ENCODE measurements at places on chromosomes 4 and X.

- DNase-seq, result no peak
These were observed 5.7 kb downstream of the PITX2 start for GRCh38 chr4:110617075-110617640.

- no peak for DNase-seq
These were observed 36.5 kb downstream of the SEC24D start for GRCh38 chr4:118799231-118799942.

- DNase-seq, result no peak
These were observed 36.0 kb downstream of the P2RY8 start for GRCh38 chrX:1500701-1501624.

DNA sequence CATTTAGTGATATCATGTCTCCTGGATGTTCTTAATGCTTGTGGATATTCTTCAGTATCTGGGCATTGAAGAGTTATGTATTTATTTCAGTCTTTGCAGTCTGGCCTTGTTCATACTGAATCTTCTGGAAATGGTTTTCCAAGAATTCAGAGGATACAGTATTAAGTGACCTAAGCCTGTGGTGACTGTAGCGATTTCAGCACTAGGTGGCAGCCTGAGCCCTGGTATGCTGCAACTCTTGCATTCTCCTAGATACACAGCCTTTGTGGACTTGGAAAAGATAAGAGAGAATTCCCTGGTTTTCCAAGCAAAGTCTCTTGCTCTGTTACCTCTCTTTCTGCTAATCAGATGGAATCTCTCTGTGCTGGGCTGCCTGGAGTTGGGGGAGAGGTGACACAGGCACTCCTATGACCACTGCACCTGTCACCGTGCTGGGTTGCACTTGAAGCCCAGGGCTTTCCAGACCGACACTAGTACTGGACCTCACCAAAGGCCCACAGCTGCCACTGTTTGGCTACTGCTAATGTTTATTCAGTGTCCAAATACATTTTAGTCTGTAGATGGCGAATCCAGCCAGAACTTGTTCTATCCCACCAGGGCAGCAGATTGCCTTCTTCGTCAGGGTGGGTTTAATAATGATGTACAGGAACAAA, 19.3 kb upstream of the SPIN2A start:
- DNase-seq, result peak; percentile 17

DNA sequence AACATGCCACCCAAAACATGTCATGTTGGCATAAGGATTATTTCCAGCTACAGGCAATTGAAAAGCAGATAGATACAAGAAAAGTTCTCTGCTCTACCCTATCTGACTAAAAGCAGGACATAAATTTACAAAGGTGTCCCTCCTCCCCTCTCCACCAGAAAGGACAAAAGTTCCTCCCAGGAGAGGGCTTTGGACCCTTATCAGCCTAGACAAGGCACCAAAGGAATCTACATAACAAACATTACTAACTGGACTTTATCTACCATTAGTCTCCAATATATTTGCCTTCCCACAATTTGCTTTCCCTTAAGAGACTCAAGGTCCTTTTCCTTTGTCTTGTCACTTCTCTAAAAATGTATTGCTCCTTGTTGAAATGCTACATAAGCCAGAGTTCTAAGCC, 55.6 kb downstream of the ADGRA3 start:
- no peak for DNase-seq

- peak; percentile 77 for DNase-seq
These were observed 30.8 kb downstream of the BLOC1S4 start for GRCh38 chr4:6746721-6747293.

DNA sequence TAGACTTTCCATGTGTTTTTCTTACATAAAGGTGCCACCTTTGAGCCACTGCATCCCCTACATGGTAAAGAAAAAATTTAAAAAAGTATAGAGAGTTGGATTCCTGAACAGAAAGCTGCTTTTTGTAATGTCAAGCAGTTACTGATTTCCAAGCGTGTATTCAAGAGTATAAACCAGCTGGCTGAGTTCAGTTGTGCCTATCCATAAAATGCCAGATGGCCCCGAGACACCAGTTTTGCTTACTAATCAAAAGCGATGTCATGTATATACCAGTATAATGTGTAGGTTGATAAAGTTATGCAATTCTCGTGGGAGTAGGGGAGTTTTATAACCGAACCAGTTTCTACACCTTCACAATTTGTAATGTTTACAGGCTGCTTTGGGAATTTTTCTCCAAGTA, 26.2 kb upstream of the PNPLA4 start:
- DNase-seq, result no peak

- peak; percentile 76 for DNase-seq
These were observed 45.8 kb upstream of the IL21 start for GRCh38 chr4:122666527-122667245.

GRCh38 chr4:82275431-82276331, 98.1 kb downstream of the HNRNPD start:
- DNase-seq, result no peak

- no peak for DNase-seq
These were observed 12.9 kb upstream of the IL2 start for GRCh38 chr4:122469457-122469856.

DNA sequence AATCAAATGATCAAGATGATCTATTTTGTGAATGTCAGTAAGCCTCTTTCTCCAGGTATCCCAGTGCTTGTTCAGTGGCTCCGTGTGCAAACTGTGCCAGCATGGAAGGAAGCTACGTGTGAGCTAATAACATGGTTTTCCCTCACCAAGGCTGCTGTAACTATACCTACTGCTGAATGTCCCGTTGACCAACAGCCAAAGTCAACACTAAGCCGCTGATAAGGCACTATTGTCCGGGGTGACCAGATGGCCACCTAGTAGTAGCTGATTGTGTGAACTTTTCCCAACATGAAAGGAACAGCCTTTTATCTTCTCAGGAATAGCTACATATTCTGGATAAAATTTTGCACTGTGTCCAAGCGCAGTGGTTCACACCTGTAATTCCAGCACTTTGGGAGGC, 58.0 kb upstream of the ABCG2 start:
- peak; percentile 76 for DNase-seq

GRCh38 chr4:104010722-104011121, 290.9 kb upstream of the TACR3 start:
- no peak for DNase-seq

DNA sequence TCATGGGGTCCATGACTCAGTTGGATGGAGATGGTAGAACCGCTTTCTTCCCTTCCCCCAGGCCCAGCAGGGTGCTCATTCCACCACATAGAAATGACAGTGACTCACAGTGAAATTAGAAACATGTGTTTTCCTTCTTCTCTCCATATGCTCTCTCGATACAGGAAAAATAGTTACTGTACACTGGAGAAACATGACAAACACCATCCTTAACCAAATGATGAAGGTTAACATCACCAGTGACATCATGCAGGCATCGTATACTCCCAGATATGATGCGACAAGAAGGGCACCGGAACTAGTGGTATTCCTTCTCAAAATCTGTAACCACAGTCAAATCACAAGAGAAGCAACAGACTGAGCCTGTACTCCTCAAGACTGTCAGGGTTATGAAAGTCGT, 11.7 kb upstream of the RAB40A start:
- no peak for DNase-seq

DNA sequence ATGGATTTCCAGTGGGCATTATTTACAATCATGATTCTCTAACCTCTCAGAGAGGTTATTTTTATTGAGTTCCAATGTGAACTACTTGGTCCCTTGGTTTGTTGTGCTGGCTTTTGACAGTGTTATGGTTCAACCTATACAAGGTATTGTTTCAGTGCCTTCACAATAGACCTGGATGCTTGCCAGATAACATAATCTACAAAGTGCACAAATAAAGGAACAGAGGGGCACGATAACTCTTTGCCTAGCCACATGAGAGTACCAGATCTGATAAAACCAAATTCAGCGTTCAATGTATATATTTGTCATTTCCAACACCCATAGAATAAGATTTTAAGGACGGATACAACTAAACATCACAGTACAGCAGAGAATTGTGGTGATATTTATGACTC, 120.8 kb downstream of the RASL11B start:
- DNase-seq, result no peak

DNA sequence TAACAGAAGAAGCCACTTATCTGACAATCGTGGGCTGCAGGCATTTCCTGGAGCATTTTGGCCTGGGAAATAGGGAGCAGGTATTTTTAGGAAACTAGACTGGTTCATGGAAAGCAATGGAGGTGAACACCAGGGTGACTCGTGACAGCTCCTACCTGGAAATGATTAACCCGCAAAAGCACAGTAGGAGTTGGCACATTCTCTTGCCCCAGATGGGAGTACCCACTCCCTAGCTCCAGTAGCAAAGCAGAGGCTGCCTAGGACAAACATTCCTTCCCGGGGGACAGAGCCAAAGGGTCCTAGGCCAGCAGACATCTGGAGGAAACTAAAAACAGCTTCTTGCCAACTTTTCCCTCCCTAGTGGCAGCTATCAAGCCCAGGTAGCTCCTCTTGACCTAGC, 29.0 kb downstream of the RTL5 start:
- DNase-seq, result no peak

DNA sequence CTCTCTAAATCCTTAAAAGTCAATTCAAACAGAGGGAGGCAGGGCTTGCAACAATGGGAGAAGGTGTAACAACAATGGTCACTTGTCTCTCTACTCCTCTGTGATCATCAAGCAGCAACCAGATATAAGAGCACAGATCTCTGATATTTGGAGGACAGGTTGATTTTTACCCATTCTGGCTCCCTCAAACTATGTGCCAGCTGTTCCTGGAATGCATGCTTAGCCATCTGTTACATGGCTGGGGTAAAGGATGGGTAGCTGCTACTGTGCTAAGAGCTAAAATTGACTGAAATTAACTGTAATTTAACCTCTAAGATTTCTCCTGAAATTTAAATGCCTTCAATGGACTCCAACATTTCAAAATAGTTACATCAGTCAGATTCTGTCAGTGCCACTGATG, 1459.9 kb downstream of the PCDH7 start:
- DNase-seq, result no peak

GRCh38 chrX:31228415-31228832, 156.6 kb upstream of the FTHL17 start:
- no peak for DNase-seq

- DNase-seq, result no peak
These were observed 9.8 kb upstream of the PCDH18 start for GRCh38 chr4:137541876-137542646.

GRCh38 chr4:81442484-81443085, 29.1 kb downstream of the RASGEF1B start:
- no peak for DNase-seq

GRCh38 chr4:170591076-170591475, 501.3 kb upstream of the AADAT start:
- DNase-seq, result no peak

DNA sequence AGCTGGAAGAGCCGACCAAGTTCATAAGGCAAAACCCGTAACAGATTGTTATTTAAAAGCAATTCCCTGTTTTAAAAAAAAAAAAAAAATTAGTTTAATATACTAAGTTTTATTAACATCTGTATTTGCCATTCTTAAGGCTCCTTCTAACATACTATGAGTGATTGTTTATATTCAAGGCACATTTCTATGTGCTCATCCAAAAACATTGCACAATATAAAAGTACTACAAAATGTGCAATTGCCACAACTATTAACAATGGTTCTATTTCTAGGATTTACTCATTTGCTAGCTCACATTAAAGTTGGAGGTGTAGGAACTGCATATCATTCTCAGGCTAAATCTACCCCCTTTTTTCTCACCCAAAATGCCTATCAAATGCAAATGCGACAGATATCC, 46.1 kb downstream of the CNOT6L start:
- no peak for DNase-seq

GRCh38 chrX:40084471-40085101, 13.2 kb downstream of the BCOR start:
- no peak for DNase-seq

DNA sequence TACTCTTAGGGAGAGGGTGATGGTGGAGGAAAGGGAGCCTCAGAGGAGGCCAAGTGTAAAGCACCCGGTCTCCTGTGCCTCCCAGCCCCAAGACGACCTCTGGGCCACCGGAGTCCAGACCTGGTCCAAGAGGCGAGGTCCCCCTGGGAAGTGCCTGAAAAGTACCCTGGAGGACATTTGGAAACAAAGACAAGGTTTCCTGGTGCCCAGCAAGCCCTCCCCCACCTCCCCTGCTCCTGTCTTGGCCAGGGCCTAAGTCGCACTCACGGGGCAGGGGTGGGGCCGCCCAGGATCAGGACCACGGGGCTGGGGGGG, 532 bp upstream of the SH3BP2 start:
- no peak for DNase-seq

GRCh38 chr4:161990721-161991120, 173.1 kb downstream of the FSTL5 start:
- DNase-seq, result no peak

DNA sequence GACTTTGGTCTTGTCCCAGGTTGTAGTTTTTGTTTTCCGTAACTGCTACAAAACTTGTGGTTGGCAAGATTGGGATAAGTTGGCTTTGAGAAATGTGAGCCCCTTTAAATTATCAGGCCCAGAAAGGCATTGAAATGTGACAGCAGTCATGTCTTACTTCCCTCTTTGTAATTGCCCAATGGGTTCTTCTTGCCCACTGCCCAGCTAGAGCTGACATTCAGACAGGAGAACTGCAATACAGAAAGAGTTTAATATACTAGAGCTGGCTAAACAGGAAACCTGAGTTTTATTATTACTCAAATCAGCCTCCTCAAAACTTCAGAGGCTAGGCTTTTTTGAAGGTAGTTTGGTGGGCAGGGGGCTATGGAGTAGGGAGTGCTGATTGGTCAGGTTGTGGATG, 288.3 kb downstream of the ZNF674 start:
- no peak for DNase-seq

DNA sequence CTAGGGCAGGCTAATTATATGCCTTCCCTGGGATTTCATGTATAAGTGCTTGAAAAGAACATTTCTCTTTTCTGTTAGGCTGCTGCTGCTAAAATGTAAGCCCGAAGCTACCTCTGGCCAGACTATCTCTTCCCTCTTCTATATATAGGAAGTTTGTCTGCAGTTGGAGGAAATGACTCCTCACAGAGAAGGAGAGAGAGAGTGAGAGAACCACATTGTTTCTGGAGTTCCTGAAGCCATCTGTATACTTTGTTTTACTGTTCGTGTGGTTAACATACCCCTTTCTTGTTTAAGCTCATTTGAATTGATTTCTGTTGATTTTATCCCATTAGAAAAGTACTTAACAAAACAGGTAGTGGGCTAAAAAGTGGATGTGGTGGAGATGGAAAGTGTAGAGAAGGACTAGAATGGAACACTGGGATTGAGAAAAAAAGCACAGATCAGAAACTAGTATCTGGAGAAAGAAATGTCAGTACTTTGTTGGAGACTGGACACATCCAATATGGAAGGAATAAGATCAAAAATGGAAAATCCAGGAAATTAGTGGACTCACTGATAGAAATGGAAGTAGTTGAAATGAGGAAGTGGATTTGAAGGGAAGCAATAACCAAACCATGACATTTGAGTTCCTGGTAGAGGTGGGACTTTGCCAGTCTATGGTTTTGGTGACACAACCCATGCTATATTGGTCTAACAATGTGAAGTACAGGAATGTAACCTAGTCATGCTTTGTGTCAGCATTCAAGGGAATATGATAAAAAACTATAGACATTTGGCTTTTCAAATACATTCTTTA, 112.6 kb downstream of the TMA16 start:
- no peak for DNase-seq

DNA sequence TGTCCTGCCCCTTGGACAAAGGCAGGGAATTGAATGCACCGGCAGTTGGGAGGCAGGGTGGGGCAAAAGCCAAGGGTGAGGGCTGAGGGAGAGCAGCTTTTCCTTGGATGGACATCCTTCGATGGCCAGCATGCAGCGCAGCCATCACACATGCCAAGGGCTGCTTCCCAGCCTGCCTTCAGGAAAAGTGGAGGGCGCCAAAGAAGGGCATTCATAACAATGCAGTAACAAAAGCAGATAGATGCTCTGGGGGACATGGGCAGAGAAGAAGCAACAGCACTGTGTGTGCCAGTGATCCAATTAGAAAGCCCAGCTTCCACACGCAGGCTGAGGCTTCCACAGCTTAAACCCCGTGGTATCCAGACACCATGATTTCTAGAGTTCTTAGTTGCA, 71.5 kb downstream of the TSPAN5 start:
- no peak for DNase-seq
